ENCODE measurements at places on chromosomes 6 and 20. TPM values are rescaled to one million over a fixed set of nuclear protein-coding genes. Genes with fewer than 3 reads are reported as not detected.

DNA sequence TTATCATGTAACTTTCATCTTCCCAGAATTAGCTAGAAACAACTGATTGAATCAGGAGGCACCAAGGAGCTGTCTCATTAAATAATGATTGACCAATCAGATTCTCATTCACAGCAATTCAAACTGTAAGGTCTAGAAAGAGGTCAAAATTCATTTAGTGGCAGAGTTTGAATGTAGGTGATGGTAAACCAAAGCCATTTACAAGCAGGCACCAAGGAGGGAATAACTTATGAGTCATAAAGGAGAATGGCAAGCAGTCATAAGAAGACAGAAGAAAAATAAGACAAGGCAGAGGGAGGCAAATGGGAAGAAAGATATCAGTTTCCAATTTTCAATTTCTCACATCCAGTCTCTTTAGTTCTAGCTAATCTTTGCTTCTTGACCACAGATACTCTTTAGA is 52.9 kb upstream of the DEFB112 start:
- no peak for DNase-seq

GRCh38 chr6:42268835-42269204 is 51.2 kb upstream of the MRPS10 start:
- DNase-seq = no peak

GRCh38 chr6:165677091-165677490 is 14.1 kb upstream of the PDE10A start:
- no peak for DNase-seq

BPIFB4 gene
- total RNA-seq = not detected

DNA sequence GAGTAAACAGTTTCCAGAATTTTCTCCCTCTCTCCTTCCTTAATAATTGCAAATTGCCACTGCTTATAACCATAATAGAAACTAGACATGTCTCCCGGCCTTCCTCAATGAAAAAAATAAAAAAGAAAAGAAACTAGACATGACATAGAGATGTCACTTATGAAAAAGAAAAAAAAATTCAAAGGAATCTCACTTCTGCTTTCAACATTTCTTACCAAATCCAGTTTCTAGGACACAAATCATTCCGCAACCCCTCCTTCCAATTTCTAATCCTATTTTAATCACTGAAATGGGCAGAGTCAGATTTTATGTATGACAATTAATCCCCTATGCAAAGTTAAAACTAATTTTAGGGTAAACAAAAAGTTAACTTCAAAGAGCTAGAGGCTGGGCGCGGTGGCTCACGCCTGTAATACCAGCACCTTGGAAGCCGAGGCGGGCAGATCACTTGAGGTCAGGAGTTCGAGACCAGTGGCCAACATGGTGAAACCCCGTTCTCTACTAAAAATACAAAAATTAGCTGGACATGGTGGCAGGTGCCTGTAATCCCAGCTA is 40.1 kb upstream of the EEF1A1 start:
- DNase-seq = no peak
